ENCODE measurements at places on chromosomes 3 and 15.

DNA sequence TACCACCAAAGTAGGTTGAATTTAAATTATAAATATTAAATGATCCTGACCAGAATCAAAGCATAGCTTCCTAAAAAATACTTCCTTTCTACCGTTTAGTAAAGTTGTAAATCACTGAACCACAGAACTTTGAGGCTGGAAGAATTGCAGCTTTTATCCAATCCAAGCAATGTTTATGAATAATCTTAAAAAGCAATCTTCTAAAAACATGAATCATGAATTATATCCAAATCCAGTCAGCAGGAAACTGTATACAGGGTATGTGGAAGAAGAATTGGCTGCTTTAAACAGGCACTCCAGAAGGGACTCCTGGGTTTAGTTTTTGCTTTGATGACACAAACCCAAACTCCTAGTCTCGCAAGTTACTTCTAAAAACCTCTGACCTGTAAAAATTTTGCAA lies 30.2 kb downstream of the HEG1 start:
- no peak for DNase-seq

DNA sequence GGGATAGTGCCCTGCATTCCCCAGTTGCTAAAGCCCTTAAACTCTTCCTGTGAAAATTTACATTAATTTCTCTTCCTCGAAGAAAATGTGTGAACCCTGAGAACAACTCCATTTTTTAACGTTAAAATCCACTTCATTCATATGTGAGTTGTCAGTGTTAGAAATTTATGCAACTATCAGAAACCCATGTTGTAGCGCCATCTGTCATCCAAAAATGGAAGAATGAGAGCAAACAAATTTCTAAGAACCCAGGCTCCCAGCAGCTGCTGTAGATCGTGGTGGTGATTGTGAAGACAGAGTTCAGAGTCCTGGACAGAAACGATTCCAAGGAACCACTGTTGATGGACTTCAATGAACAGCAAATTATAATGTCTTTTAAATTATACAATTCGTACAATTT lies 179.7 kb upstream of the NDN start:
- DNase-seq = no peak

- DNase-seq = no peak
Observed at GRCh38 chr15:29334544-29334943, 64.9 kb upstream of the NSMCE3 start.

- DNase-seq = no peak
Observed at GRCh38 chr3:66702126-66702525, 201.3 kb upstream of the LRIG1 start.

- no peak for DNase-seq
Observed at GRCh38 chr3:178520451-178520850, 15.8 kb upstream of the KCNMB2 start.

DNA sequence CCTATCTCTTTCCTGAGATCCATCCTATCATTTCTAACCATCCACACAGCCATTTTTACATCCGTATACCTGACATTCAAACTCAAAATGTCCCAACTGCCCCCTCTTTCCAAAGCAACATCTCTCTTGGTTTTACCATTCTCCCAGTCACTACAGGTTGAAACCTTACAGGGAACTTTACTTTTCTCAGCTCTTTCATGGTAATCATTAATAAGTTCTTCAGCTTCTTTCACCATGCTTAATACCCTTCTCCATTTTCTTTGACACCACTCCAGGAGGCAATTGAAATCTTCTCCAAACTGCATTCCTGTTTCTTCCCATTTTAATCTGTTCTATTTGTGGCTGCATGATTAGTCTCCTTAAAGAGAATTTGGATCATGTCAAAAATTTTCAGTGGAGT lies 352.5 kb downstream of the GAP43 start:
- no peak for DNase-seq

DNA sequence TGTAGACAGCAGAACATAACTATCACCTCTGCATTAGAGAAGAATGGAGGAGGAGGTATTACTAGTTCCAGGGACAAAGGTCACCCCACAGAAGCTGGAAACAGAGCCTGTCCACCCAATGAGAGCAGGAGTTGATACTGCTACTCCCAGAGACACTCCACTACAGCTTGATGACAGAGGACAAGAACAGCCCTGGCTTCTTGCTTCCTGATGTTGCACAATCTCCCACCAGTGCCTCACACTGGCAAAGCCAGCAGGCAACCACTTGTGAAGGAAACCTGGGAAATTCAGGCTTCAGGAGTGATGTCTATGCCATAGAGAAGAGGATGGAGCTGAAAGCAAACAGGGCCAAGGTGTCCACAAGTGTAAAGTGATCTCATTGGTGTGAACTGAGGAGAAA lies 78.0 kb upstream of the POU1F1 start:
- DNase-seq = no peak

DNA sequence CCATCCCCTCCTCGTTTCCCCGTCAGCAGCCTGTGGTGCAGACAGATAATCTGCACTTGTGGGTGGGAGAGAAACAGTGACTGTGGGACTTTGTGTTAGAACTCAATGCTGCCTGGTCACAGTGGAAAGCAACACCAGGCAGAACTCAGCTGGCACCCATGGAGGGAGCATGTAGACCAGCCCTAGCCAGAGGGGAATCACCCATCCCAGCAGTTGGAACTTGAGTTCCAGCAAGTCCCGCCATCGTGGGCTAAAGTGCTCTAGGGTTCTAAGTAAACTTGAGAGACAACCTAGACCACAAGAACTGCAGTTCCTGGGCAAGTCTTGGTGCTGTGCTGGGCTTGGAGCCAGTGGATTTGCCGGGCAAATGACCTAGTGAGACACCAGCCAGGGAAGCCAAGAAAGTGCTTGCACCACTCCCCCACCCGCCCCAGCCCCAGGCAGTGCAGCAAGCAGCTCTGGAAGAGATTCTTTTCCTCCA lies 24.4 kb downstream of the ISG20 start:
- no peak for DNase-seq

- DNase-seq = no peak
Observed at GRCh38 chr3:30598668-30599545, 7.5 kb upstream of the TGFBR2 start.

DNA sequence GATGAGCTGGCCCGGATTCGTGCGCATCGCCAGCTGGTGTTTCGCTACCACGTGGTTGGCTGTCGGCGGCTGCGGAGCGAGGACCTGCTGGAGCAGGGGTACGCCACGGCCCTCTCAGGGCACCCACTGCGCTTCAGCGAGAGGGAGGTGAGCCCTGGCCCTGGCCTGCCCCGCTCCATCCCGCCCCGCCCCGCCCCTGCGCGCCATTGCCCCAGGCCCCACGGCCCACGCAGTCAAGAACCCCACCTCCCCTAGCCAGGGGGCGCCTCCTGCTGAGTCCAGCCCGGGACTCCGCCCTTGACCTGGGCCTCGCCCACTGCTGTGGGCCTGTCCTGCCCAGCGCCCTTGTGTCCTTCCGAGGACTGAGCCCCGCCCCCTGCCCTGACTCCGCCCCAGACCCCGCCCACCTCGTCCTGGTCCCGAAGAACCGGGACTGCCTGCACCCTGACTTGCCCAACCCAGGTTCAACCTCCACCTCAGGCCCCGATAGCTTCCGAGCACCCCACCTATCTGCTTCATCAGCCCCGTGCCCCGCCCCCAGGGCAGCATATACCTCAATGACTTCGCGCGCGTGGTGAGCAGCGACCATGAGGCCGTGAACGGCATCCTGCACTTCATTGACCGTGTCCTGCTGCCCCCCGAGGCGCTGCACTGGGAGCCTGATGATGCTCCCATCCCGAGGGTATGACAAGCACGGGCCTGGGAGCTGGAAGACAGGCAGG lies 14.8 kb downstream of the NT5DC2 start:
- no peak for DNase-seq

GRCh38 chr3:133750259-133750656 lies 4.1 kb downstream of the TF start:
- DNase-seq = no peak

DNA sequence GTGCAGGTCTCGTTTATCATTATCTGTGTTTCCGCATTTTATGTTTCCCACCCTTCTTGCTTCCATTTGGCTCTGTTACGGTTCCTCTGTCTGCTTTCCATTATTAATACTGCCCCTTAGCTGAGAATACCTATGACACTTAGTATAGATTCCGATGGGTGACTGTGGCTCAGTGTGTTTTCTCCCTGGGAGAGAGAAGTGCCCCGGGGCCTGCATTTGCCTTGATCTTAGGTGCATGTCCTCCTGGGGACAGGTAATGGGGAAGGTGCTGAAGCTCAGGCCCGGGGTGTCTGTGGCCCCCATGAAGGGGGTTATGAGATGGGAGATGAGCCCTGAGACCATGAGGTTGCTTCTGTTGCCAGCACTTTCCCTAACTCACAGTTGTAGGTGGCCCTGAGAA lies 43.4 kb upstream of the PCSK6 start:
- no peak for DNase-seq

GRCh38 chr3:84946240-84946639 lies 12.5 kb upstream of the CADM2 start:
- DNase-seq = no peak

DNA sequence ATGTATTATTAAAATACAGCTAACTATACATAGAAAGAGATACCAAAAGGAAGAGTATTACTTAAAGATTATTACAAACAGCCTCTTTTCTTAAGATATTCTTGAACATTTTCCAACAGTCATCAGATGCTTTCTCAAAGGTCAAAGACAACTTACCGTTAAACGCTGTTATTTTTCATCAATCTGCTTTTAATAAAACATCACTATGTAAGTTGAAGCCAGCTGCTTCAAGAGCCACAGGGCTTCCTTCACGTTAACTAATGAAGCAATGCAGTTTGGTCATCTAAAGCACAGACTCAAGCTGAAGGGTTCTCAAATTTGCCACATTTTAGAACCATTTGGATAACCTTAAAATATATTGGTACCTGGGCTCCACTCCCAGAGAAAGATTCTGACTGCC lies 578.8 kb downstream of the ROBO2 start:
- no peak for DNase-seq

GRCh38 chr3:114816052-114816451 lies 331.0 kb downstream of the ZBTB20 start:
- DNase-seq = no peak

GRCh38 chr3:155946178-155946577 lies 75.7 kb downstream of the GMPS start:
- DNase-seq = no peak

DNA sequence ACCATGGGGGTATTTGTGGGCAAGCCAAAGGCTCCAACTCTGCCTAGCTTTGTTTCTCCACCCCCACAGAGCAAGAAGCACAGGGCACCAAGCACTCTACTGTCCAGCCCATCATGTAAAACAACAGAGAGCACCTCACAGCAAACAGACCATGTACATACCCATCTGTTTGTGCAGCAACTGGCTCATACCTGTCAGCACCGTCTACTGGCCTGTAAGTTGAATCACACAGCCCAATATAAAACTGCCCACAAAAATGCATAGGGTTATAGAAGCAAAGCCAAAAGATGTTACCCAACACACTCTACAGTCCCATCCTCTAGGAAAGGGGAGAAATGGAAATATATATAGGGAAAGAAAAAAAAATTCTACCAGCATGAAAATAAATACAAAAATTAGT lies 139.7 kb upstream of the CPNE4 start:
- DNase-seq = no peak

GRCh38 chr15:22903961-22904534 lies 65.6 kb downstream of the NIPA2 start:
- peak; percentile 49 for DNase-seq

GRCh38 chr3:170421111-170421641 lies 2.5 kb downstream of the CLDN11 start:
- no peak for DNase-seq
